ENCODE measurements at places on chromosomes 12 and 14.

- DNase-seq, result no peak
Observed at GRCh38 chr12:5921027-5921909, 23.8 kb downstream of the ANO2 start.

- no peak for DNase-seq
Observed at GRCh38 chr12:129877411-129877810, 26.4 kb downstream of the TMEM132D start.

GRCh38 chr12:28946361-28946760 lies 202.7 kb upstream of the FAR2 start:
- no peak for DNase-seq

DNA sequence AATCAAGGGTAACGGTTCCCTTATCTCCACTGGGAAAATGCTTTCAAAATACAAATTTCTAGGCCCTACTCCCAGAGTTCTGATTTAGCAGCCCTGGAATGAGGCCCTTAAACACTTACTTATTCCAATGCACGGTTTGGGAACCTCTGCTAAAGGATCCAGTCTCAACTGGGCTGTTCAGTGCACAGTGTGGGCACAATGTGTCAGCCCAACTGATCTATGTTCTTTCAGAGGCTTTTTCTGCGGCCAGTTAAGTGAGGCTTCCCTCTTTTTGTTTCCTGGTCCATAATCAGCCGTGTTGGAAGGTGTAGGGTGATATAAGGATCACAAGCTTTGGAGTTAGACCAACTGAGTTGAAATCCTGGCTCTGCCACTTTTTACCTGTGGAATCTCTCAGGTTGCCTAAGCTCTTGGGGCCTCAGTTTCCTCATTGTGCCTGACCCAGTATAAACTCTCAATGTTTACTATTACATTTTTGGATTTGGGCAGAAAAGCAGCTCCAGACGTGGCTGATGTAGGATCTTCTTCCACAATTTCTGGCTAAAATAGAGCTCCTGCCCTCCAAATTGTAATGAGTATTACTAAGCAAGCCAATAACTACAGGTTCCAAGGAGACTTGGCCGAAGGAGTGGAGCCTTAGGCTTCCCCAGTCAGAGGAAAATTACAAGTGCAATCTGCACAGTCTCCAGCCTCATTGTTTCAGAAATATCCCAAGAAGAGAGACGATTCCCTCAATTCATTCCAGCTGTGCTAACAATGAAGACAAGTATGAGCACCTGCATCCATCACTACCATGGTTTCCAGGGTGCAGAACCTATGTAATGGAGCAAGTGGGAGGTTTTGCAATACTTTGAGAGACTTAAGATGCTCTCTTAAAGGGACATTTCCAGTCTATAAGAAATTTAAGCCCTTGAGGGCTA lies 2.3 kb upstream of the ANGEL1 start:
- DNase-seq, result no peak

- DNase-seq, result no peak
Observed at GRCh38 chr12:43267818-43268217, 284.2 kb downstream of the ADAMTS20 start.

DNA sequence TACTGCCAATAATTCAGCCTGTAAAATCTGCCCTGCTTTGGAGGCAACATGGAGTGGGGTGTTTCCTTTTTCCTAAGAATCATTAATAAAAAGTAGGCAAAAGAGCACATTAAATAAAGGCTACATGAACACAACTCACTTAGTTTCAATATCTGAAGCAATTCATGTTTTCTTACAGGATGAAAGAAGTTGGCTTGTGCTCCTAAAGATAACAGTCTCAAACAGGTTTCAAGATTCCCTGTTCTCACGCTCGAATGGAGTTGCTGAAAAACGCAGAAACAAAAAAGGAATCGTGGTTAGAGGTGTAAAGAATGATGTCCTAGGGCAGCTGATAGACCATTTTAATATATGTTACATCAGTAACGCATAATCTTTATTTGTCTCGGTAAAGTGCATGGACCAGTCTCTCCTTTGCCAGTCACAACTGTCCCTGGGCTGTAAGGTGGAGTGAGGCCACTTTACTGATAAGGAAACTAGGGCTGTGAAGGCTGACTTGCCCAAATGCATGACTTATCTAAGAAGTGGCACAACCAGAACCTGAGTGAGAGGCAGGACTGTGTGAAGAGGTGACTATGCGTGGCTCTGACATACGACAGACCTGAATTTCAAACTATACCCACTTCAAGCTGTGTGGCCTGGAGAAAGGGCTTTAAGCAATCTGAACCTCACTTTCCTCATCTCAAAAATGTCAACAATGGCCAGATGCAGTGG lies 12.6 kb downstream of the GIT2 start:
- DNase-seq, result no peak

Measured in stimulated activated CD4-positive, alpha-beta T cell treated with anti-CD3 and anti-CD28 coated beads, TNF-alpha, amount 100 ng/mL, for 48 hours (primary cell).